ENCODE measurements at places on chromosomes 12 and 14.

GRCh38 chr14:95465358-95465757 is 51.1 kb downstream of the SYNE3 start:
- no peak for DNase-seq

DNA sequence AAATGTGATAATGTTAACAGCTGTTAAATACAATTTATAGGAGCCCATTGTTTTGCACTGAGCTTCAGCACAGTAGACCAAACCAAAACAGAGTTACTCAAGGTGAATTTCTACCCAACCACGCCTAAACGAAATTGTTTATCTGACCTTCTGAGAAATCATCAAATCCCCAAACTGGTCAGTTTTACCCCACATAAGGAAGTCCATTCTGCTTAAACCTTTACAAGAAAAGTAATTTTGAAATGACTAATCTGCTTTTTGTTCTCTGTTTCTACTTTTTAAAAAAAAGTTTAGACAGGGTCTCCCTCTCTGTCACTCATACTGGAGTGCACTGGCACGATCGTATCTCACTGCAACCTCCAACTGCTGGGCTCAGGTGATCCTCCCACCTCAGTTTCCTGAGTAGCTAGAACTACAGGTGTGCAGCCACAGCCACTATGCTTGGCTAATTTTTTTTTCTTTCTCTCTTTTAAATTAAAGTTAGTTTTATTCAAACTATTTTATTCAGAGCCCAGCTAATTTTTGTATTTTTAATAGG is 1.4 kb upstream of the RNF10 start:
- no peak for DNase-seq

DNA sequence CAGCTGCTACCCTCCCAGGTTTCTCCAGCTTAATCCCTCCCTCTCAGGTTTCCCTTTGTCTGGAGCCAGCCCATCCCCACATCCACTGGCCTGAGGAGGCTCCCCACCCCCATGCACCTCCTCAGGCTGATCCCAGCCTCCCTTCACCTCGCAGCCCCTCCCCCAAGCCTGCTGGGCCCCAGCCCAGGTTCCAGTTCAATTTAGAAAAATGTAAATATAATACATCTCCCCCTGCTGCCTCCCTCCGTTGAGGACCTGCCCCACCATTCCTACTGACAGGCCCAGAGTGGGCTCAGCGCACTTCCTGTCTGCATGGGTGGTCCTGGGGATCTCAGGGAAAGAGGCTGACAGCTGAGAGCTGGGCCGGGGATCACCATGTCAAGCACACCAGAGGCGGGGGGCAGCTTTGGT is 155.8 kb downstream of the NTF3 start:
- no peak for DNase-seq

GRCh38 chr14:55031190-55031589 is 4.2 kb downstream of the SOCS4 start:
- DNase-seq = no peak

DNA sequence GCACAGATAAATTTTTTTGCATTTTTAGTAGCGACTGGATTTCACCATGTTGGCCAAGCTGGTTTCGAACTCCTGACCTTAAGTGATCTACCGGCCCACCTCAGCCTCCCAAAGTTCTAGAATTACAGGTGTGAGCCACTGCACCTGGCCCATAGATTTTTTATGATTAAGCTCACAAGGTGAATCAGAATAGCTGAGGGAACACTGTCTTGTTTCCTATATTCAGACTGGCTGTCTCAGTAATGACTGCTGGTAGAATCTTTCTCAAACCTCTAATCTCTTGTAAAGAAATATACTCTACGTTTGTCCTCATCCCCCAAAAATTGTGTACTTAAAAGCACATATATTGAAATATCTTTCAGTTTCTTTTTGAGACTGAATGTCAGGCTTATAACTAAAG is 362.1 kb downstream of the EGLN3 start:
- no peak for DNase-seq

DNA sequence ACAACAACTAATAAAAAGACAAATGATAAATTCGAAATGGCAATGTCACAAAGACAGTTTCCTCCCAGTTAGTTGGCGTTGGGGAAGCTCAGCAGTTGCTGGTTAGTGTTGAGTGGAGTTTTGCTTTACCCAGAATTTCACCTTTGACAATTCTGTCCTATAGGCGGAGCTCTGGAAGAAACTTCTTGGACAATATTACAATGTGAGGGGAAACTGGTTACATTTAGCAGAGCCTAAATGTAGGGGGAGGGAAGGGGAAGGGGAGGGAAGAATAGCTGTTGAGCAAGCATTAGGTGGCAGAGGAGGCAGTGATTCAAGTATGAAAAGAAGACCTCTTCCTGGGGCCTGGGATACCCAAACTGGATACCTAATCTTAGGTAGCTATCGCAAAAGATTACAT is 51.4 kb downstream of the BDKRB1 start:
- no peak for DNase-seq

DNA sequence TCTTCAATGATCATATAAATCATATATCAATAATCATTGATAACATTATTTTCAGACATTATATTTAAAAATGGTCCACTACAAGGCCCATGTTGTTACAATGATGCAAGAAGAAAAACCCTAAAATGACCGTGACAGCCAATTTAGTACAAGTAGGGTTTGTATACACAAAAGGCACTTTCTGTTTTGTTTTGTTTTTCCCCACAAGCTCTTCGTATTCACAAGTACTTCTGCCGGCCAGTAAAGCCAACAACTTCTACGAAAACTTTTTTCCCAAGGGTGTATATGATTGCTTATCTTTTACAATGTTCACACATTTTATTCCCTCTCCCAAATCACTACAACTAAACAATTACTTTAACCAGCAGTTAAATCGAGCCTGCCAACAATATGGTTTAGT is 9.6 kb downstream of the PTPRB start:
- DNase-seq = no peak

GRCh38 chr12:121711361-121712189 is 977 bp upstream of the TMEM120B start:
- DNase-seq = no peak

All from urothelium cell line (cell line).